ENCODE measurements at places on chromosomes 13 and 19.

DNA sequence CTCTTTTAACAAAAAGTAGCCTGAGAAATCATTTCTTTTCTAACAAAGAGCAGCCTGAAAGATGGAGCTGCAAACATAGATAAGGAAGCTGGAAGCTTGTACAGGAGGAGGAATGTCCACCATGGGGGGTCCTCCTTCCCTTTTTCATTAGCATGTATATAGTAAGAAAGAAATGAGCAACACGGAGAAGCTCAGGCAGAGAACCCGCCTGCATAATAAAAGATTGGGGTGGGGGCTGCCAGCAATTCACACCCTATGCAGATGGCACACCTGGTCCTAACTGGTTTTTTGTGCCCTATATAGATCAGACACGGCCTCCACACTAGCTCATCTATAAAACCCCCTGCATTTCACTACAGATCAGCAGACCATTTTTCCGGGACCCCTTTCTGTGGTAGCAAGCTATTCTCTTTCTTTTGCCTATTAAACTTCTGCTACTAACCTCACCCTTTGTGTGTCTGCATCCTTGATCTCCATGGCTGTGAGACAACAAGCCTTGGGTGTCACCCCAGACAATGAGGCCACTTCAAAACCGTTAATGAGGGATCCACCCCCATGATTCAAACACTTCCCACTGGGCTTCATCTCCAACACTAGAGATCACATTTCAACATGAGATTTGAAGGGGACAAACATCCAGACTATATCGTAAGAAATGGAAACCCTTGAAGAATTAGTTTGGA lies 167.5 kb upstream of the FREM2 start:
- no peak overlapping the region for H3K27ac ChIP-seq
- no peaks in the 10 kb centered on the region for H3K27me3 ChIP-seq
- no peaks in the 10 kb centered on the region for H3K4me1 ChIP-seq
- H3K36me3 ChIP-seq: no peaks in the 10 kb centered on the region
- H3K4me3 ChIP-seq: no peak overlapping the region
- no peak for DNase-seq

DNA sequence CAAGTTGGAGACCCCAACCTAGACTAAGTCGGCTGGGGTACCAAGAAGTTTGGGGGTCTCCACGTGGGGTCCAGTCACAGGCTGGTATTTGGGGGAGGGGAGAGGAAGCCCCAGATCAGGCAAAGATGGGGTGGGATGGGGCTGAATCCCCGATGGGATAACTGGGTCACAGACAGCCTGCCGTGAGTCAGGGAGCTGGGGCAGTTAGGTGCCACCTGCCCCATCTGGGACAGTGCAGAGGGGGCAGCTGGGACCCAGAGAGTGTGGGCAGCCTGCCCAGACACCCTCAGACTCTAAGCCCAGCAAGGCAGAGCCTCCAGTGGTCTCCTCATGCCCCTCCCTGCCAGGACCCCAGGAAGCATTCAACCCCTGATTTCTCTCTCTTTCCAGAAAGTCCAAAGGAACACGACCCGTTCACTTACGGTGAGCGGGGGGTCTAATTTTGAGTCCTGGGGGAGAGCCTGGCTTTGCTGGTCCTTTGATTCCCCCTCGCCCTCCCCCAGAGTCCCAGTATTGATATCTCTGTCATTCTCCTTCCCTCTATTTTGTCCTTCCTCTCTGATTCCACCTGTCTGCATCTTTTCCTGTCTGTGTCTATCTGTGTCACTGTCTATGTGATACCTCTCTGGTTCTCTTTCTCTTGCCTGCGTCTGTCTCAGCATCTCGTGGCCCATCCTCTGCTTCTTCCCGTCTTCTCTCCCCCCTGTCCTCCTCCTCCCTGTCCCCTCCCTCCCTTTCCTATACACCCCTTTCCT lies 1.8 kb downstream of the FXYD1 start:
- DNase-seq: no peak
- H3K27ac ChIP-seq: no peak overlapping the region
- no peaks in the 10 kb centered on the region for H3K36me3 ChIP-seq
- peaks cover 42% of the 10 kb centered on the region for H3K4me1 ChIP-seq

- H3K27ac ChIP-seq: peak overlapping the region; percentile 94
- peaks cover 58% of the 10 kb centered on the region for H3K36me3 ChIP-seq
- H3K27me3 ChIP-seq: no peaks in the 10 kb centered on the region
- DNase-seq: peak; percentile 6
- H3K4me3 ChIP-seq: peak overlapping the region; percentile 88
- peaks cover 23% of the 10 kb centered on the region for H3K4me1 ChIP-seq
Measured at GRCh38 chr19:37218592-37218935, 550 bp downstream of the ZNF383 start.

- peak overlapping the region; percentile 17 for H3K27ac ChIP-seq
- H3K27me3 ChIP-seq: no peaks in the 10 kb centered on the region
- DNase-seq: no peak
Measured at GRCh38 chr13:46340631-46341111, 46.4 kb downstream of the RUBCNL start.

GRCh38 chr19:32598022-32598421 lies 17.0 kb downstream of the PDCD5 start:
- peaks cover 7% of the 10 kb centered on the region for H3K4me1 ChIP-seq
- peaks cover 50% of the 10 kb centered on the region for H3K36me3 ChIP-seq
- DNase-seq: no peak
- H3K4me3 ChIP-seq: no peak overlapping the region
- H3K27me3 ChIP-seq: no peaks in the 10 kb centered on the region

DNA sequence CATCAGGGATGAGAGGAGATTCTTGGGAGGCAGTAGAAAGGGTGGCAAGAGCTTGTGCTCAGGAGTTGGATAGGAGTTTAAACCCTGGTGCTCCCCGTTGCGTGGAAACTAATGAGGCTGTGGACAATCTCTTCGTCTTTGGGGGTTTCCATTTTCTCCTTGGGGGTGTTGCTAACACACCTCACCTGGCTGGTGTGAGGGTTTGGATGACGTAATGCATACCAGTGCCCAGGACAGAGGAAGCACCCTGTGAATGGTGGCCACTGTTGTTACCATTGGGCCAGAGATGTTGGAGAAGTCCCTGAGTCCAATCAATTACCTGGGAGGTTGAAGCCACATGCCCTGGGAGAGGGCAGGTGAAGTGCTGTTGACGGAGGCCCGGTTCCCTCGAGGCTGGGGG lies 146.5 kb downstream of the URI1 start:
- no peak for DNase-seq
- no peak overlapping the region for H3K4me3 ChIP-seq
- H3K4me1 ChIP-seq: peaks cover 6% of the 10 kb centered on the region
- H3K27ac ChIP-seq: no peak overlapping the region

DNA sequence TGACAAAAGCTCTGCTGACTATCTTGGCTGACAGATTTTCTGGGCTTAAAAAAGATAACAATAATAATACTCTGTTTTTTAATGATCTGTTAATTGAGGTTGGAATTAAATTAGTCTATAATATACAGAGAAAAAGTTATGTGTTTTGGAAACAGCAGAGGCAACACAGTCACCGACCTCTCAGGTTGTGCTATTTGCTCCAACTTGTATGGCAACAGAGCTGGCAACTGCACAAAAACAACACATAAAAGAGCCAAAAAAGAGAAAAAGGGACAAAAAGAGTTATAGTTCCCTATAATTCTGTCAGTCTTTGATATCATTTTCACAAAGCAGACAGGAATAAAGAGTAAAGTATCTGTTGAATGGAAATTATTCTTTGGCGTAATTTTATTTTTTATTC lies 102.3 kb upstream of the POSTN start:
- H3K27me3 ChIP-seq: no peaks in the 10 kb centered on the region
- no peaks in the 10 kb centered on the region for H3K36me3 ChIP-seq
- H3K4me1 ChIP-seq: no peaks in the 10 kb centered on the region
- H3K4me3 ChIP-seq: no peak overlapping the region

- DNase-seq: no peak
- peaks cover 17% of the 10 kb centered on the region for H3K4me1 ChIP-seq
- H3K27ac ChIP-seq: peak overlapping the region; percentile 88
- no peaks in the 10 kb centered on the region for H3K27me3 ChIP-seq
Measured at GRCh38 chr19:2477141-2477710, 1.3 kb downstream of the GADD45B start.

DNA sequence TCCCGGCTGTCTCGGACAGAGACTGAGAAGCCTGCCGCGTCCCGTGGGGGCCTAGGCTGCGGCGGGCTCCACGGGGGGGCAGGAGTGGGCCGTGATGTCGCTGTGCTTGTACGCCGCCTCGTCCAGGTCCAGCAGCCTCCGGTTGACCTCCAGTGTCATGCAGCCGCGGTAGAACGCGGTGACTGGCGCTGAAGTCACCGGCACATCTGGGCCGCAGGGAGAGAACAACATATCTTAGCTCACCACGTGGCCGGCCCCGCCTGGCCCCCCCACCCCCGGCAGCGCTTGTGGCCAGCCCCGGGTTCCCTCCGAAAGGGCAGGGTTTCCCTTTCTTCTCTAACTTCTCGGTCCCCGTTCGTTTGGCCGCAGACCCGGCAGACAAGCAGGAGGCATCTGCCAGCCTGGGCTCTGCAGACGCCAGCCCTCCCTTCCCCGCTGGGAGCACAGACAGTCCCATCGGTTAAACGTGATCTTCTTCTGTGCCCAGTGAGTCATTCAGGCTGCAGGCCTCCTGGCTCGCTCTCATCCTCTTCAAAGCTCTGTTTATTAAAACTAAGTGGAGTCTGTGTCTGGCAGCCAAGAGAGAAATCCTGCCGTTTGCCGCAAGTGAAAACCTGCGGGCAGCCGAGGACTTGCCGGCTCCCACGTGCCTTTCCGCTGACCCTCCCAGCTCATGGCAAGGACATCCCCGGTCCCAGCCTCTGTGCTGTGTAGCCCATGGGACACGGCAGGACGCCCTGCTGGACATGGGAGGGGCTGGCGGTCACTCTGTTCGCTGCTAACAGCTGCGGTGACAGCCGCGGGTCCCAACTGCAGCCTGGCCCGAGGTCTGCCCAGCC lies 42.8 kb downstream of the GAS6 start:
- H3K36me3 ChIP-seq: peaks cover 16% of the 10 kb centered on the region
- no peak overlapping the region for H3K4me3 ChIP-seq
- H3K27me3 ChIP-seq: no peaks in the 10 kb centered on the region
- H3K4me1 ChIP-seq: peaks cover 14% of the 10 kb centered on the region
- DNase-seq: no peak

- H3K27me3 ChIP-seq: peaks cover 13% of the 10 kb centered on the region
- DNase-seq: peak; percentile 23
- no peak overlapping the region for H3K4me3 ChIP-seq
- no peak overlapping the region for H3K27ac ChIP-seq
- no peaks in the 10 kb centered on the region for H3K36me3 ChIP-seq
- H3K4me1 ChIP-seq: no peaks in the 10 kb centered on the region
Measured at GRCh38 chr19:32041681-32042292, 303.6 kb upstream of the ZNF507 start.

GRCh38 chr19:3136684-3137055 lies 837 bp downstream of the GNA15 start:
- peak overlapping the region; percentile 83 for H3K27ac ChIP-seq
- DNase-seq: no peak
- peaks cover 17% of the 10 kb centered on the region for H3K36me3 ChIP-seq
- peaks cover 2% of the 10 kb centered on the region for H3K27me3 ChIP-seq

- no peaks in the 10 kb centered on the region for H3K4me1 ChIP-seq
- H3K27ac ChIP-seq: no peak overlapping the region
- no peaks in the 10 kb centered on the region for H3K36me3 ChIP-seq
- H3K4me3 ChIP-seq: no peak overlapping the region
- H3K27me3 ChIP-seq: no peaks in the 10 kb centered on the region
- DNase-seq: no peak
Measured at GRCh38 chr13:76711550-76712182, 174.5 kb downstream of the KCTD12 start.

GRCh38 chr13:49586717-49587116 lies 1.4 kb upstream of the RCBTB1 start:
- H3K27ac ChIP-seq: peak overlapping the region; percentile 16
- H3K4me1 ChIP-seq: peaks cover 37% of the 10 kb centered on the region
- no peak for DNase-seq
- no peaks in the 10 kb centered on the region for H3K27me3 ChIP-seq

DNA sequence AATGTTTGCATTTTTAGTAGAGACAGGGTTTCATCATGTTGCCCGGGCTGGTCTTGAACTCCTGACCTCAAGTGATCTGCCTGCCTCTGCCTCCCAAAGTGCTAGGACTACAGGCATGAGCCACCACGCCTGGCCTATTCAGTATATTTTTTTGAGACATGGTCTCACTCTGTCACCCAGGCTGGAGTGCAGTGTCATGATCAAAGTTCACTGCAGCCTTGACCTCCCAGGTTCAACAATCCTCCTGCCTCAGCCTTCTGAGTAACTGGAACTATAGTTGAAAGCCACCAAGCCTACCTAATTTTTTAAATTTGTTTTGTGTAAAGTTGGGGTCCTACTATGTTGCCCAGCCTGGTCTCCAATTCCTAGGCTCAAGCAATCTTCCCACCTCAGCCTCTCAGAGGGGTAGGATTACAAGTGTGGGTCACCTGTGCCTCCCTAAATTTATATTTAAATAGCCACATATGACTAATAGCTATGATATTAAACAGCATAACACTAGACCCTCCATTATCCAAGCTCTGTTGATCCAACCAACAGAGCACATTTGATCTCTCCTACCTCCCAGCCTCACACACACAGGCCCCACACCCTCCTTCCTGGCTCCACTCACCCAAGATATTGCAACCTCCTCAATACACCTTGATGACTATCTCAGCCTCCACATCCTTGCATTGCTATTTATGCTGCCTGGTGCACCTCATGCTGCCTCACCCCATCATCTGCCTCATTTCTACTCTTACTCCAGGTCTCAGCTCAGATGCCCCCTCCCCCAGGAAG lies 2.1 kb upstream of the CEACAM19 start:
- H3K27ac ChIP-seq: no peak overlapping the region
- no peaks in the 10 kb centered on the region for H3K36me3 ChIP-seq
- no peak for DNase-seq
- no peak overlapping the region for H3K4me3 ChIP-seq
- H3K27me3 ChIP-seq: no peaks in the 10 kb centered on the region

Data from activated CD4-positive, alpha-beta T cell treated with anti-CD3 and anti-CD28 coated beads, Interleukin-2, amount 10 ng/mL, durations not matched to agents 7 days and 5 days (primary cell).